ENCODE measurements at places on chromosomes 1 and 21.

- no peak for DNase-seq
Measured at GRCh38 chr1:71296551-71297134, 215.8 kb upstream of the ZRANB2 start.

DNA sequence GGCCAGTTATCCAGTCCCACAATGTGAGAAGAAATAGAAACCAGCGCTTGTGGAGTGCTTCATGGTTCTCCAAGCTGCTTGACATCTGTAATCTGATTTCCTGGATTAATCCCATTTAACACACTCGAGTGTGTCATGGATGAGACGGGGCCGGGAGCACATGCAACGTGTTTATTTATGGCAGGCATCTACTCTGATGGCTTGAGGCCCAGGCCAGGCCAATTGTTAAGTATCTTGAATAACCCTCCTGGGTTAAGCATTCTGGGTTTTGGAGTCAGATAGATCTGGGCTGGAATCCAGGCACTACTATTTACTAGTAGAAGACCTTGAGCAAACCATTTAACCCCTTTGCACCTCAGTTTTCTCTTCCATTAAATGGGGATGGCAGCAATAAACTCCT, 37.5 kb upstream of the LAPTM5 start:
- DNase-seq: no peak

- DNase-seq: no peak
Measured at GRCh38 chr21:33149181-33149580, 79.2 kb downstream of the OLIG1 start.

GRCh38 chr1:183000167-183000962, 22.9 kb upstream of the LAMC1 start:
- no peak for DNase-seq

- no peak for DNase-seq
Measured at GRCh38 chr1:6982860-6983259, 197.6 kb downstream of the CAMTA1 start.

DNA sequence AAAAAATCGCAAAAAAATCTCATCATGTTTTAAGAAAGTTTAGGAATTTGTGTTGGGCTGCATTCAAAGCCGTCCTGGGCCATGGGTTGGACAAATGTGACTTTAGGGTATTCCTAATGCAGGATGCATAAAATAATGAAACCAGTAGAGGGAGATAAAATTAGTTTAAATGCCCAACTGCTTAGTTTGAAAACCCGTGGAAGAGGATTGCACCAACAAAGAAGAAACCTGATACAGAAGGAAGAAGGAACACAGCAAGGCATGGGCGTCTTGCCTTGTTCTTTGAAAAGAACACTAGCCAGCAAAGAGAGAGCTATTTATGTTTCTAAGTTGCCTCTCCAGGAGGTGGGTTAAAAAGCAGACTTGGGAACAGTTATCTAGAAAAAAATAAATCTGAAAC, 37.9 kb downstream of the WDR3 start:
- DNase-seq: no peak

GRCh38 chr1:119275145-119276134, 93.1 kb upstream of the HAO2 start:
- DNase-seq: no peak

- no peak for DNase-seq
Measured at GRCh38 chr1:99544328-99544727, 101.6 kb upstream of the PALMD start.

DNA sequence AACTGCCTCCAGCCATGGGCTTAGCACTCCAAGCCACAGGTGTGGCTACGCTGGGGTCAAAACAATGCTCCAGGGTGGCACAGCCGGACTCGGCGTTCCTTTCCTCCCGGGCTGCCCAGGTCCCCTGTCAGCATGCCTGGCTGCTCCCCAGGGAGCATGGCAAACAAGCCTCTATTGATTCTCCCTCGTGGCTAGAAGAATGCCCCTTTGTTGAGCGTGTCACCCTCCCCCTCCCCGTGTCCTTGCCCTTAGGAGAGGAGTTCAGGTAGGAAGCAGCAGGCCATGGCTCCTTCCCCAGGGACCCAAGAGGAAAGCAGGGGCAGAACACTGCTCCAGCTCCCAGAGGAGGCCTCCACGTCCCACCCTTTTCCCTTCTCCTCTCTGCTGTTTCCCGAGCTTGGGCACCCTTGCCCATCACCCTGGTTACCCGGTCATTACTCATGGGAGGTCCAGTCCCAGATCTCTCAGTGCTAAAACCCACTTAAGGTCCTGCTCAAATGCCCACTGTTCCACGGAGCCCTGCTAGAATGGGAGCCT, 57.4 kb upstream of the CITED4 start:
- DNase-seq: no peak

DNA sequence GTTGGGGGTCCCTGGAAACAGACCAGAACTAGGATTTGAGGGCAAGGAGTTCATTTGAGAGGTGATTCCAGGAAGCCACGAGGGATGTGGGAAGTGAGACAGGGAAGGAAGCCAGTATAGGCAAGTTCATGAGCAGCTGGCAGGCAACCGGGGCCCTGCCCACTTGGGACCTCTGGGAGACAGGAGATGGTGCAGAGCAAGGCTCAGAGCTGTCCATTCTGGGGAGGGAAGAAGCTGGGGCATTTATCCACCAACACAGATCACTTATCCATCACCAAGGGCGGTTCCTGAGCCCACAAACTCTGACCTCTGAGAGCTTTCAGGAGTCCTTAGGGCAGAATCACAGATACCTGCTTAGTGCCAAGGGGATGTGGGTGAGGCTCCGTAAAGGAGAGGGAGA, 16.8 kb downstream of the EDN2 start:
- DNase-seq: no peak

GRCh38 chr1:27428316-27429028, 36.0 kb downstream of the GPR3 start:
- no peak for DNase-seq

DNA sequence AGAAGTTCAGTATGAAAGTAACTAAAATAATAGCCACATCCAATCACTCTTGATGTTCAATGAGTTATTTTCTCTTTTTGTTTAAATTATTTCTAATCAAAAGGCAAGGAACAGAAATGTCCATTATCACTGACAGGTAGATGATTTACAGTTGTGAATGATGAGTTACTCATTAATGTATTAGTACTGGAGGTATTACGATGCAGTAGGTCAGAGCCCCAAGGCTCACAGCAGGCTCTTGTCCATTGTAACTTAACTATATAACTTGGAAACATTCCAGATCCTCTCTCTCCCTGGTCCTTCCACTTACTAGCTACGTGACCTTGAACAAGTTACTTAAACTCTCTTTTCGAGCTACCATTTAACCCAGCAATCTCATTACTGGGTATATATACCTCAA, 39.5 kb downstream of the CRB1 start:
- no peak for DNase-seq

DNA sequence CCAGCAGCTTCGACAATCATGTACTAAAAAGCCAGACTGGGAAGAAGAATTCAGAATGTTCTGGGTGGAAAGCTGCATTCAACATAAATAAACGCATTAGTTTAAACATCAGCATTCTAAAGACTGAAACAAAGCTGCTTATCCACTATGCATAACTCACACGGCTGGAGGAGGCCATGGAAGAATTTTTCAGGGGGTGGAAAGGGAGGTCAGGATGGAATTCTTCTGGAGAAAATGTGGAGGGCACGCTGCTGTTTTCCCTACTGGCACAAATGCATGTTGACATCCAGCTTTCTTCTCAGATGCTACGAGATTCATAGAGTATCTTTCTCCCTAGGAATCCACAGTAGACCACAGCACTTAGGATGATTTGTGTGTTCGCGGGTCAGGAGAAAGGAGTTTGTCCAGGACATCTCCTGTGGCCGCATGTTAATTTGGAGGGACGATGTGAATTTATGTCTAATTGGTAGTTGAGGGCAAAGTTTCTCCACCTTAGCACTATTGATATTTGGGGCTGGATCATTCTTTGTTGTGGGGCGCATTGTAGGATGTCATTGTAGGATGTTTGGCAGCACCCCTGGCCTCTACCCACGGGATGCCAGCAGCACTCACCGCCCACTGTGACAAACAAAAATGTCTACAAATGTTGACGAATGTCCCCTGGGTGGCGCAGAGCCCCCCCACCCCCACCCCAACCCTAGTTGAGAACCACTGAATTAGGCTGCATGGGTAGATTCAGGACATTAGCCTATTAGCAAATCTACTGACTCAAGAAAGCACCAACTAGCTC, 86.5 kb upstream of the KAZN start:
- no peak for DNase-seq

DNA sequence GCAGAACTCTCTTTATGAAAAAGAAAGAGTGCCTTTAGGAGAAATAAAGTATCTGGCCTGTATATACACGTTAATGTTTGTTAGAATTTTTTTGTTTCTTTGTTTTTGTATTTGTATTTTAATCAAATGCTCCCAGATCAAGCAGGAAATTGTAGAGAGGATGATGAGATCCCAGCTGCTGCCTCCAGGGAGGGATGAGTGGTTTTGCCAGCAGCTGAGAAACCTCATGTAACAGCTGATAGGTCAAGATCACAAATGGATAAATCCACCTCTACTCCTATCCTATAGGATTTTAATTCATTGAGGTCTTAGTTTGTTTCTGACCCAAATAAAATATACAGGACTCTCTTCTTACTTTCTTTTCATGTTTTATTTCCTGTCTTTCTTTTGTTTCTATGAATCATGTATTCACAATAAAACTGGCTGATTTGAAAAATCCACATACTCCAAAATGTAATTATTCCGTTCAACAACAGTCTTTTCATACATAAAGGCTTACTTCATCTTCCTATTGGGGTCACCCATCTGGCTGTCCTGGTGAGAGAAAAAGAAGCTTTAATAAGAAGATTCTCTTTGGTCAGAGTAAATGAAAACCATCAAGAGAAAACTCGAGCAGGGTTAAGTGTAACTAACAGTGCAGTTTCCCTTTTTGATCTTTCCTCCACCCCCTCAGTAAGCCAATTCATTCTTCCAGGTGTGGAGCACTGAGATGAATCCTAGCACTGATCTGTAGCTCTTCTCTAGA, 129.3 kb upstream of the PLPPR5 start:
- DNase-seq: no peak

DNA sequence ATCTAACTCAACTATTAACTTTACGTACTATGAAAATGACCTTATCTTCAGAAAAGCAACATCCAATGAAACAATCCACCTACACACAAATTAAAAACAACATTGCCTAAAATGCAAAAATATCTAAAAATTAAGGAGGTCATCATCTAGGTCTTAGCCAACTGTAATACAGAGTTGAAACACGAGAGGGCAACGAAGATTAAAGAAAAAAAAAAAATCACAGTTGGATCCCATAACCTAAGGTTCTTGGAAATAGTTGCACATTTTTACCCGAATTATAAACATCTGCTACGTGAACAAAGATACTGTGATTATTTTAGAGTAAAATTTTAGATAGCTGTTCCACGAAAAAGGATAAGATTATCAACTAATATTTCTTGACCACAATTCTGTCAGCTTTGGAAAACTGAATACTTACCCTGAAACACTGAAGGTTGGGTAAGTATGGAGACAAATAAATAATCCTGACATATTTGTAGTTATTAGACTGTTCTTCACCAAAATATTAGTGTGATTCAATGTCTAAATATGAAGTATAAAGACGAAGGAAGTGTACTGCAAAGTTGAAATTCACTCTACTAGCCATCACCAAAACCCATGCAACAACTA, 88.0 kb upstream of the AK4 start:
- no peak for DNase-seq

GRCh38 chr21:45479691-45480675, 62.3 kb downstream of the SLC19A1 start:
- DNase-seq: no peak

- DNase-seq: no peak
Measured at GRCh38 chr1:43315963-43316737, 15.4 kb downstream of the TIE1 start.

GRCh38 chr21:42256316-42256715, 37.4 kb downstream of the ABCG1 start:
- no peak for DNase-seq

GRCh38 chr1:198829944-198830343, 191.1 kb downstream of the PTPRC start:
- no peak for DNase-seq

All from vagina (tissue), 2 donors.